ENCODE measurements at places on chromosomes 16 and 17. TPM values are rescaled to one million over a fixed set of nuclear protein-coding genes. Genes with fewer than 3 reads are reported as not detected.

Gene CSH2
- polyA plus RNA-seq = not detected

Gene C16orf46
- 7.7 TPM for polyA plus RNA-seq

Gene KRTAP4-5
- not detected for polyA plus RNA-seq

Gene FBXW10B
- 6.8 TPM for polyA plus RNA-seq

Gene SULT1A2
- polyA plus RNA-seq = 0.96 TPM

Gene ORC6
- polyA plus RNA-seq = 28.2 TPM

Gene EVI2B
- polyA plus RNA-seq = 6.0 TPM

Gene C16orf90
- polyA plus RNA-seq = 52.1 TPM

Gene QRICH2
- 43.4 TPM for polyA plus RNA-seq

Gene SERPINF2
- 15.3 TPM for polyA plus RNA-seq

Gene GRIN2A
- polyA plus RNA-seq = 10.4 TPM

Gene SRCIN1
- 3.2 TPM for polyA plus RNA-seq

Gene LGALS9B
- polyA plus RNA-seq = 0.34 TPM

Gene FAM20A
- 70.5 TPM for polyA plus RNA-seq

Gene LDHD
- 4.2 TPM for polyA plus RNA-seq

Gene CCDC57
- polyA plus RNA-seq = 61.3 TPM

Gene HAP1
- 1.9 TPM for polyA plus RNA-seq

Gene OTOP3
- not detected for polyA plus RNA-seq

Gene TBC1D3G
- 34.2 TPM for polyA plus RNA-seq

Gene SLC9A5
- polyA plus RNA-seq = 4.8 TPM

Gene SYCE1L
- polyA plus RNA-seq = 20.7 TPM

Gene CYTH1
- 40.8 TPM for polyA plus RNA-seq

Gene ACSM3
- 41.1 TPM for polyA plus RNA-seq

Gene HASPIN
- 20.5 TPM for polyA plus RNA-seq

Gene KRTAP9-4
- not detected for polyA plus RNA-seq

Gene ATAD5
- 0.67 TPM for polyA plus RNA-seq

Gene SLC43A2
- 11.7 TPM for polyA plus RNA-seq

Gene CDT1
- polyA plus RNA-seq = 11.9 TPM

Gene CCT6B
- 226 TPM for polyA plus RNA-seq

Gene PPY
- polyA plus RNA-seq = 0.99 TPM

Gene GCGR
- 0.88 TPM for polyA plus RNA-seq

Gene CD300LB
- polyA plus RNA-seq = 0.30 TPM

Gene CACNG1
- 0.69 TPM for polyA plus RNA-seq

Gene ODAD4
- polyA plus RNA-seq = 53.7 TPM

Gene OSGIN1
- 18.5 TPM for polyA plus RNA-seq

Gene ADAD2
- polyA plus RNA-seq = 174 TPM

Gene WFIKKN1
- polyA plus RNA-seq = 1.1 TPM

Gene LRRC46
- polyA plus RNA-seq = 147 TPM

Gene SLC52A1
- 0.50 TPM for polyA plus RNA-seq

Gene KRT36
- polyA plus RNA-seq = 0.24 TPM

Gene WDR90
- 102 TPM for polyA plus RNA-seq

Gene CEMP1
- polyA plus RNA-seq = 1.6 TPM
